ENCODE measurements at places on chromosomes 13 and 19.
A peak's percentile ranks its signal among the peaks of the same experiment; 100 is the strongest.

DNA sequence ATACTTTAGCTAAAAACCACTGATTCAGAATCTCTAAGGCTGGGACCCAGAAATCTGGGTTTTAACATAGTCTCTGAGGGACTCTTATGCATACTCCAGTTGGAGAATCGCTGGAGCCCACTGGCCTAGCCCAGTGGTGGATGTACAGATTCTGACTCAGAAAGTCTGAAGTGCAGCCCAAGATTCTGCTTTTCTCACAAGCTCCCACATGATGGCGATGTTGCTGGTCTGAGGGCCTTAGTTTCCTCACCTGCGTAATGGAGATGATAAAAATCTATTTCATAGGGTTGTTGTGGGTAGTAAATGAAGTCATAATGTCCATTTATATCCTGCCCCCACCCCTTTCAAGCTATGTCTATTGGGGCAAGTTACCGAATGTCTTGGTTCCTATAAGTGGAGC lies 7.7 kb upstream of the CDADC1 start:
- DNase-seq = peak; percentile 29

GRCh38 chr19:703651-704446 lies 4.9 kb upstream of the PALM start:
- DNase-seq = peak; percentile 60

GRCh38 chr19:45403781-45404556 lies 900 bp downstream of the PPP1R13L start:
- DNase-seq = peak; percentile 36

DNA sequence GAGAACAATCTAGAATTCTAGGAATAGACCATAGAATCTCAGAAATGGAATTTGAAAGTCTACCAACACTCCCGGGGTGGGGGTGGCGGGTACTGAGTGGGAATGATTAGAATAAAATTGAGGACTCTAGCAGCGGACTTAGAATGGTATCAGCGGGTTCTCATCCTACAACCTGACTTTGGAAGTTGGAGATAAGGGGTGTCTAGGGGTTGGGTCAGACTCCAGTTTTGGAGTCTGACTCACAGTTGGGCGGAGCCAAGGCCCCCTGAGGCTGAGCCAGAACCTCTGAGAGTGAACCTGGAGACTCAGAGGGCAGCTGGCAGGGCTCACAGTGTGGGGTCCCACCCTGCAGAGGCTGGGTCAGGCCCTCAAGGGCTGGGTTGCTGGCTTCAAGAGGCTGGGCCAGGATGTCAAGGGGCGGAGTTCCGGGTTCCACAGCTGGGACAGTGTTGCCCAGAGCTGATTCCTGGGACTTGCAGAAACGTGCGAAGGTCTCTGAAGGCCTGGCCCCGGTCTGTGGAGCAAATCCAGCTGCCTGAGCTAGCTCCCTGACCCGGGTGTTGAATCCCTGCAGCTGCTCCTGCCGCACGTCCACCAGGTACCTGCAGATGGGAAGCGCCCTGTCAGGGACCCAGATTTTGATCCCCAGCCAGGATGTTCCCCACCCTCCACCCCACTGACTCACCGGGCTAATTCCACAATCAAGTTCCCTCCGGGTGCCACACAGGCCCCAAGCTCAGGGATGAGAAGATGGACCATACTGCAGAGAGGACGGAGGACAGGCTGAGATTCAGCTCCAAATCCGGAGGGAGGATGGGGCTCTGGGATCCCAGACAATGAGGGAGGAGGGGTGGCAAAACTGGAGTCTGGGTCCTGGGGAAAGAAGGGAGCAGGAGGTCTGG lies 1.6 kb upstream of the TNNI3 start:
- DNase-seq = no peak

DNA sequence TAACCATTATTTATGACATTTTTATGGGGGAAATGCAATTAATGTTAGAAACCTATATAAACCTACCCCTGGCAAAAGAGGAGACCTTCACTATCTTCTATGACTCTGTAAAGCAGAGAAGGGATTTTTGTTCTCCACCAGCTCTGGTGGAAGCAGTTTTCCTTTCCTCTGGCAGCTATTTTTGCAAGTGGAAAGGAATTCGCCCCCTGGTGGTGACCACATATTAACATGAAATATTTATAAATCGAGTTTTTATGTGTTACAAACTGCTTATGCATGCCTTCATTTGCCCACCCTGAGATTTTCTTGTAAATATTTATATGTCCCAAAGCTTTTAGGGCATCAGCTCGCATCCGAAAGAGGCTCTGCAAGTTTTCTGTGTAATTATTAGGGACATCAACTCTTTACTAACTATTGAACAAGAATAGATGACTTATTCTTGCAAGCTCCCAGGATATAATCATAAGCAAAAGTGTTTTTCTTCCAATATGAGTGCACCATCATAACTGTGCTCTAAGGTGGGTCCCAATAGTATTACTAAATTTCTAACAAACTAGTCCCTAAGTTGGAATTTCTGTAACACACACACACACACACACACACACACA lies 62.4 kb downstream of the SERTM1 start:
- DNase-seq = peak; percentile 8

GRCh38 chr13:73782450-73783449 lies 351.5 kb downstream of the KLF12 start:
- DNase-seq = no peak

DNA sequence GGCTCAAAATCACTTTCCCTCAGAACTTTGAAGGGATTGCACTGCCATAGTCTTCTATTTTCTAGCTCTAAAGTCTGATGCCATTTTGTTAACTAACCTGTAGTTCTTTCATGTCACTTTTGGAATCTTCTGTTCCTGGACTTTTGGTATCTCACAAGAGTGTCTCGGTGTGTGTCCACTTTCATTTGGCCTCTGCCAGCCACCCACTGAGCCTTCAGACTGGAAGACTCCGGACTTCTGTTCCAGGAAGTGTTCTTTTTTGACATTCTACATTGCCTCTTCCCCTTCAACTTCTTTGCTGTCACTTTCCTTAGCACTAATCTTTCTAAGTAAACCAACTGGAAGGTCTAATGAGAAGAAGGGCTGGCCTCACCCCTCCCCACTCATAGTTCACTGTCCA lies 25.0 kb upstream of the LAMP1 start:
- no peak for DNase-seq

DNA sequence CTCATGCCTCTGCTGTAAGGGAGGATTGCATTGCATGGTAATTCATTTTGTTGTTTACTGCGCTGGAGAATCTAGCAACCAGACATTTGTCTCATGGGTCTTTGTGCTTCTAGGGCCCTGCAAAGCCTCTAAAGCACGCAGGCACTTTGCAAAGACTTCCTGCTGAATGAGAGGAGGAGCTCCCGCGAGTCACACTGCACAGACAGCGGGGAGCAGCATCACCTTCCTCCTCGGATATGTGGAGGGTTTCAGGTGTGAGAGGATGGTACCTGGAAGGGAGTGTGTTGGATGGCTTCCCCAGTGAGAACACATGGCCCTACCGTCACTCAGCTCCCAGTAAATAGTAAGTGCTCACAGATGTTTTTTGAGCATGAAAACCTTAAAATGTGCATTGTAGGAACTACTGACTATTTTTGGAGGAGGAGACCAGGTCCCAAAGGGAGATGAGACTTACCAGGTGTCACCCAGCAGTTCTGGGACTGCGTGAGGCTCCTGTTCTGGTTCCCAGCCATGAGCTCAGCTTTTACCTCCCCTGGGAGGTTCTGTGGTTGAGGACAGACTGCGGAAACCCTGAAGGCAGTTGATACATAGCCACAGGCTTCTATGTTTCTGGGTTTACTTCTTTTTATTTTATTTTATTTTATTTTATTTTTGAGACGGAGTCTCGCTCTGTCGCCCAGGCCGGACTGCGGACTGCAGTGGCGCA lies 278.0 kb downstream of the FGF9 start:
- no peak for DNase-seq

DNA sequence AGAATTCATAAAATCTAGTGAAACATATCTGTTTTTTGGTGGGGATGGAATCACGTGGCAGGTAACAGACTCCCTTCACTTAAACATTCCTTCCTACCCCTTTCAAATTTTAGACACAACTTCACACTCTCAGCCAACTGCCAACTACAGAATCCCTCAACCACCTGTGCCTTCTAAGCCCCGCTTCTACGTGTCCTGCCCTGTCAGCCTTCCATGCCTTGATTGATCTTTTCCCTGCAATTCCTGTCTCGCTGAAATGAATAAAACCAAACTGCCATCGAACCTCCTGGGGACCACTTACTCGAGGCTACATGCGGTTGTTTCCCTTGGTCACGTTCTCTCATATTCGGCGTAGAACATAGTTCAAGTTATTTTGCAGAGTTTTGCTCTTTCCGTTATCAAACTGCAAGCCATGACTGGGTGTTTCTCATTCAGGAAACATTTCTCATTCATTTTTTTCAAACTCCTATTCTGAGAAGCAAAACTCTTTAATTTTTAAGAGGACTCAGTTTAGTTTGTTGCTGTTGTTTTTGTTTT lies 1.1 kb downstream of the ZNF625 start:
- DNase-seq = no peak

GRCh38 chr13:23870356-23871140 lies 18.7 kb downstream of the MIPEP start:
- no peak for DNase-seq

GRCh38 chr13:59745392-59745788 lies 418.3 kb downstream of the DIAPH3 start:
- DNase-seq = no peak

DNA sequence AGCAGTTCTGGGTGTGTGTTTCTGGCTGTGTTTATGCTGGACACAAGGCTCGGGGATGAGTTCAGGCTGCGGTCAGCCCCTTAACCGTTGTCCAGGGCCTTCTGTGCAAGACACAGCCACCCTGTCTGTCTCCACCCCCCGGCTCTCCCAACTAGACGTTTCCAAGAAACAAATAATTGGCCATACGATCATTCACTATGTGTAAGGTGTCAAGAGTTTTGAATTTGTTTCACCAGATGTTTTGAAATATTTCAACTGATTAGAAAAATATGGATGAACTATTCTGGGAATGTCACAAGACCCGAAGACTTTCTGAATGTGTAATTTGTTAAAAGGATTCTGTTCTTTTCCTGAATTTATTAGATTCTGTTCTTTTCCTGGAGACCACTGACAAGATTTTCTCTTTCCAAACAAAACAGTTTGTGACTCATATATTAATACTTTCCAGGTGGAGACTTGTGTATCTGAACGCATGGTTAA lies 318.2 kb downstream of the MYO16 start:
- no peak for DNase-seq

All from activated CD4-positive, alpha-beta T cell treated with anti-CD3 and anti-CD28 coated beads for 24 hours (primary cell).